Naive thymus-derived CD4-positive, alpha-beta T cell (primary cell): ENCODE measurements at places on chromosomes 6 and 20.

DNA sequence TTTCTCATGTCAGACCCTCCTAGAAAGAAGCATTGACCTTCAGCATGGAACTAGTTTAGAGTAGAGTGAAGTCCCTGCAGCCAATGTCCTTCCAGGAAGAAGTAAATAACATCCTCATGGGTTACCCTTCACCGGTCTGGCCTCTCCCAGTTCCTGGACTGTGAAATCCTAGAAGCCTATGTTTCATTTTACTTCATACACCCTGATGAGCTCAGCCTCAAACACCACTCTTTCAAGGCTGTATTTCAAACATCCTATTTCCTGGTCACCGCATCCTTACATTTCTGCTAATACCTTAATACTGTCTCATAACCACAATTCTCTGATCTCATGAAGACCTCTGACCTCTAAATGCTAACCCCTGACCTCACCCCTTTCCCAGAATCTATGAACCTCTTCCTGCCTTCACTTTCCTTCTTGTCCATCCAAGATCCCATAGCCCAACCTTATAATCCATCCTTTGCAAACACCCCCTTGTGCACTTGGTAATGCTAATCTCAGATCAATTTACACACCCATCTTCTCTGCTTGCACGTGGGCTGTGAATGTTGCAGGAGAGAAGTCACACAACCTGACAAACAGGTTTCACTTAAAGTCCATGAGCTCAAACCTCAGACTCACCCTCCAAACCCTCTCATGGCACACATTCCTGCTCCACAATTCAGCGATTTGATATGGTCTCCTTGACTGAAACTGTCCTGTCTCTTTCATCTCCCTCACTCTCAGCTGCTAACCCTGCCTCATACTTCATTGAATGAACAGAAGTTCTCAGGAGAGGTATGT lies 30.2 kb downstream of the SLC2A10 start:
- no peak for DNase-seq

GRCh38 chr6:157911278-157911677 lies 70.4 kb upstream of the SYNJ2 start:
- DNase-seq, result no peak

- DNase-seq, result no peak
Observed at GRCh38 chr6:132023490-132023889, 72.3 kb upstream of the CCN2 start.

DNA sequence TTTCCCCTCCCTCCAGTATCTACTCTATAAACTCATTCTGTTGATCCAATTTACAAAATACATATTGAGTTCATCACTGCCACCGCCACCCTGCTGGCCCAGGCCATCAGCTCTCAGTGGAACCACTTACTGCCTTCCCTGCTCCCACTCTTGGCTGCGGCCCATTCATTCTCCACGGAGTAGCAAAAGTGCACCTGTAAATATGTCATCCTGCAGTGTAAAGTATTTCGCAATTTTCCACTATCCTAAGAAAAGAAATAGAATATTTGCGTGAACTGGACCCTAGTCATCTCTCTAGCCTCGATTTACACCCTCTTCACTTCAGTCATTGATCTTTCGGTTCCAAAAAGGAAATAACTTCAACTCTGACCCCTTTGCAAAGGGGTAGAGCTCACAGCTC lies 258.3 kb upstream of the TFAP2D start:
- DNase-seq, result no peak

- no peak for DNase-seq
Observed at GRCh38 chr20:4470375-4470774, 251.3 kb upstream of the PRND start.

DNA sequence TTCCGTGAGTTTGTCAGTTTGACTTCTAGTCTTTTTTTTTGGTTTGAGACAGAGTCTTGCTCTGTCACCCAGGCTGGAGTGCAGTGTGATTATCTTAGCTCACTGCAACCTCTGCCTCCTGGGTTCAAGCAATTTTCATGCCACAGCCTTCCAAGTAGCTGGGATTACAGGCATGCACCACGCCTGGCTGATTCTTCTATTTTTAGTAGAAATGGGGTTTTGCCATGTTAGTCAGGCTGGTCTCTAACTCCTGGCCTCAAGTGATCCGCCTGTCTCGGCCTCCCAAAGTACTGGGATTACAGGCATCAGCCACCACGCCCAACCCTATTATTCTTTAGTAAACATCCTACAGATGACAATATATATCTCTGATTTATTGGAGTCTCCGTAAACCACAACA lies 506.5 kb downstream of the PREX1 start:
- DNase-seq, result no peak

- DNase-seq, result no peak
Observed at GRCh38 chr6:104835782-104836181, 23.9 kb downstream of the HACE1 start.

GRCh38 chr20:19253316-19253715 lies 40.9 kb downstream of the SLC24A3 start:
- no peak for DNase-seq

DNA sequence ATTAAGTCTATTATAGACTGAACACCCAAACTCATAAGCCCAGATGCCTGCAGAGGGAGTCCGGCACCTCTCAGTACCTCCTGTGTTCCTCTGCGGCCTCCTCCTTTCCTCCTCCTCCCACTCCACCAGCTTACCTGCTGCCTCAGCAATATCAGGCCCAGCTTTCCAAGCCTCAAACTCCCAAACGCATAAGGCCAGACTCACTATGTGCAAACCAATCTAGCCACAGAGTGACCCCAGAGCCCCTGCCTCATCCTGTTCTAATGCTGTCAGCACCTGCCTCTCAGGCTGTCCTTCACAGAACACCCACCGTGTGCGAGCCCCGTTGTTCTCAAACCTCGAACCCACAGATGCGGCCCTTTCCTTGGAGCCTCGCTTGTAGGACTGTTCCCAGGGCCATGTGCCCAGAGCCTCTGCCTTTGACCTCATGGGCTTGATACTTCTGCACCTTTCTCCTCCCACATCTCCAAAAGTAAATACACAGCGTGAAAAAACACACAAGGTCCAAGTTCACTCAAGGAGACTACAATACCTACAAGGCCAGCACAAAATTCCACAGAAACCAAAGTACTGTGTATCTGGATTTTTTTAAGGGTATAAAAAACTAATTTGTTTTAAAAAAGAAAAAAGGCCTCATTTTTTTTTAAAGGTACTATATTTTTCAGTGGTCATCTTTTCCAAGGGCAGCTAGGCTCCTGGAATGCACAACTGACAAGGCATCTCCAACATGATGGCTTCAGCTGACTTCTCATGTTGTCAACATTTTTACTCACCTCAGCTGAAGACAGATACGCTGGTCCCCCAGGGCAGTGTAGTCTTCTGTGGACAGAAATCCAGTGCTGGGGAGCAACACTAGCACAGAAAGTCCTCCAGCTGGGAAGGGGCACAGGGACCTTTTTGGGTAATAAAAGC lies 52.3 kb downstream of the ABHD12 start:
- no peak for DNase-seq

DNA sequence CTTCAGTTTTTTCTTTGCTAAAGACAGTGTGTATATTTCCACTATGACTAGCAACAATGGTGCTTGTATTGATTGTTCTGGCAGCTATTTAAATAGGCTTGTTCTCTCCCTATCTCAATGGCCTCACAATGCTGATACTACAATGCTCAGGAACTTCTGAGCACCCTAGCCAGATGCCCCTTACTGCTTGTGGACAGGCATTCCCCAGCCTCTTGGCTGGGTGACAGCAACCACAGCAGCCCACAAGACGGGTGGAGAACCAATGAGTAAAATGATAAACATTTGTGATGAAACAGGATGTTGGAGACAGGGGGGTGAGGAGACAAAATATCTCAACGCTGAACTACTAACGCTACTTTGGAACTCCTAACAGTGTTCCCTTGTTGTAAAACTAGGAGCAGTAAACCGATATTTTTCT lies 42.3 kb downstream of the HIVEP2 start:
- DNase-seq, result peak; percentile 73

GRCh38 chr20:17943343-17943742 lies 25.3 kb downstream of the SNX5 start:
- DNase-seq, result no peak

DNA sequence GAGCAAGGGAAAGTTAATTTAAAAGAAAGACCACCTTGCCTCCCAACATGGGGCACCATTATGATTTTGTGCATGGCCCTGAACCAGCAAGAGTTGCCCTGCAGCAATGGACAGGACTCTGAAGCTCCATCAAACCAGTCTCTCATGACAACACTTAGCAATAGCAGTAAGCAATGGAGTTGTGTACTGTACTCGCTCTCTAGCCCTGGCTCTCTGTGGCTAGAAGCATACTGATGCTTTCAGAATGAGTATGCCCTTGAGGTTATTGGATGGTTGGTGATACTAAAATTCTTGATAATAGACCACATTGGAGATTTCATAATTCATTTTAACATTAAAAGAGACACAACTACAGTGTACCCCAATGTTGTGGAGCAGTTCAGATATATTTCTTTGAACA lies 23.2 kb upstream of the LMBRD1 start:
- DNase-seq, result no peak

DNA sequence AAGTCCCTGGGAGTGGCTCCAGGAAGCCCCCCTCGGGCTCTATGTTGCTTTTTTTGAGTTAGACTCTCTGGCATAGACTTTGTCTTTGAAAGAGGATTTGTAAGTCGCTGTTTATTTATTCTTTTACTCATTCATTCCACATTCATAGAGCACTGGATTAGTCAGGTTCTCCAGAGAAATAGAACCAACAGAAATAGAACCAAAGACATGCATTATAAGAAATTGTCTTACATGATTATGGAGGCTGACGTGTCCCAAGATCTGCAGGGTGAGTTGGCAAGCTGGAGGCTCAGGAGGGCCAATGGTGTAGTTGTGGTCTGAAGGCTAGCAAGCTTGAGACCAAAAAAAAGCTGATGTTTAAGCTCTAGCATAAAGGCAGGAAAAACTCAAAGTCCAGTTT lies 98.3 kb upstream of the CHD6 start:
- no peak for DNase-seq

- no peak for DNase-seq
Observed at GRCh38 chr6:166056637-166057036, 111.0 kb downstream of the TBXT start.

DNA sequence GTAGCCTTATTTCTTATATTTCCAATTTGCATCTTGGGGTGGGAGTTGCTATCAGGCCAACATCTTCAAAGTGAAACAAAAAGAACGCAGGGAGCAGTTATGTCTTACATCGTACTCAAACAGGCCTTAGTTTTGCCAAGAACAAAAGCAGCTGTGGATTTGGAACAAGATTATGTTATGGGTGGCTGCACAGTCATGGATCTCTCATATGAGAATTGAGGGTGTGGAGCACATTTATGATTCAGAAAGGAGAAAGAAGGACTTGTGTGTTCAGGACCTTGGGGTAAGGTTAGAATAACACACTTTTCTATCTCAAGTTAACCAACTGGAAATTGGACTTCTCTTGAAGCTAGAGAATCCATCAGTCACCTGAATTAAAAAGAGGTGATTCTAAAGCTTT lies 259.9 kb downstream of the FOXA2 start:
- DNase-seq, result no peak

GRCh38 chr6:149628875-149629510 lies 19.5 kb downstream of the KATNA1 start:
- no peak for DNase-seq

GRCh38 chr6:41724228-41724580 lies 11.2 kb downstream of the TFEB start:
- DNase-seq, result no peak

DNA sequence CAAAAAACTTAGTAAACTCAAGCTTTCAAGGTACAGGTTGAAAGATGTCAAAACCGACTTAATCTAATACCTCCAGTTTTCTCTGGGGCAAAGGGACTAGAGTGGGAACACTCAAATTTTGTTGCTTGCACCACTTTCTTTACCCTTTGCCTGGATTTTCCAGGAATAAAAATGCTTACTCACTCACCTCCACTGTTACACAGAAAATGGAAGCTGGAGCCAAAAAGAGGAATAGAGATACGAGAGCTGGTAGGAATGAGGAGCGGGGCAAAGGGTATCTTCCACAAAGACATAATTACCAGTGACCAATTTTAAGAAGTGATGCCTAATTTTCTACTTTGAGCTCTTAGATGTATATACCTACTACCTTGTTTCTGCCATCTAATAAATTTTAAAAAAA lies 79.5 kb upstream of the TULP1 start:
- DNase-seq, result no peak

- DNase-seq, result no peak
Observed at GRCh38 chr6:131460614-131461000, 112.4 kb upstream of the ARG1 start.

DNA sequence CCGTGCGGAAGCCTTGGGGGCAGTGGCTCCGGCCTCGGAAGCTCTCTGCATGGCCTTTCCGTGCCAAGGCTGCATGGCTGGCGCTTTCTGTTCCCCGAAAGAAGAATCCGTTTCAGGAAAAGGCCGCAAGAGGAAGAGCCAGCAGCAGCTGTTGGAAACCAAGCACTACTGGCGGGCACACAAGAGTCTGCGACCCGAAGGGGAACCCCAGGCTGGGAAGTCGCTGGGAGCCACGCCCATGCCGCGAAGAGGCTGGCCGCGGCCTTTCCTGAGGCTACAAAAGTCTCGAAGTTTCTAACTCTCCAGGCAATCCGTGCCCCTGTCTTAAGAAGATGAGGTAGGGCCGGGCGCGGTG lies at the start of gene CGAS:
CGAS (minus strand) TSS at position 191 of the 355 bp plus-strand sequence; CDS start at position 75, 116 bp downstream.
- DNase-seq, result peak; percentile 71

DNA sequence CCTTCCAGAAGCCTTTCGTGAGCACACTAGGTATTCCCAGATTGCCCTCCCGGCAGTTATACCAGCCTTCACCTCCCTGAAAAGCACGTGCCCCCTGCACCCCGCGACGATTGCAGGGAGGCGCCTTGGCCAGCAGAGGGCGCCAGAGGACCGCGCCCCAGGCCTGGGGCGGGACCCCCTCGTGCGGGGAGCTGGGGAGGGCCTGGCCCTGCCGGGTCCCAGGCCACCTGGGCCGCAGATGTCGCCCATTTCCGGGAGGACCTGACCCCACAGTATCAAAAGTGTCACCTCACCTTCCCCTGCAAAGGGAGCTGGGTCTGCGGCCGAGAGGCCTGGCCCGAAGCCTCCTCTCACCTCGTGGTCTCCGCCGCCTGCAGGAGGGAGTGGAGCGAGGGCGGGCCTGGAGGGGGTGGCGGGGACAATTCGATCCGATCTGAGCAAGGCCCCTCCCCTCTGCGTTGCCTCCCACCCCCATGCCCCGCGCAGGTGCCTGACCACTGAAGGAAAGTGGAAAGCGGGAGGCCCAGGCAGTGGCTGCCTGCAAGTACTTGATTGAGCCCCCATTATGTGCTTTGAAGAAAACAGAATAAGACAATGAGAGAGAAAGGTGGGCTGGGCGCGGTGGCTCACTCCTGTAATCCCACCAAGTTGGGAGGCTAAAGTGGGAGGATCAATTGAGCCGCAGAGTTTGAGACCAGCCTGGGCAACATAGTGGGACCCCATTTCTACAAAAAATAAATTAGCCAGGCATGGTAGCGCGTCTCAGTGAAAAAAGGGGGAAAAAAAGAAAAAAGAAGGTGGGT lies 3.5 kb upstream of the SNAI1 start:
- DNase-seq, result peak; percentile 47

DNA sequence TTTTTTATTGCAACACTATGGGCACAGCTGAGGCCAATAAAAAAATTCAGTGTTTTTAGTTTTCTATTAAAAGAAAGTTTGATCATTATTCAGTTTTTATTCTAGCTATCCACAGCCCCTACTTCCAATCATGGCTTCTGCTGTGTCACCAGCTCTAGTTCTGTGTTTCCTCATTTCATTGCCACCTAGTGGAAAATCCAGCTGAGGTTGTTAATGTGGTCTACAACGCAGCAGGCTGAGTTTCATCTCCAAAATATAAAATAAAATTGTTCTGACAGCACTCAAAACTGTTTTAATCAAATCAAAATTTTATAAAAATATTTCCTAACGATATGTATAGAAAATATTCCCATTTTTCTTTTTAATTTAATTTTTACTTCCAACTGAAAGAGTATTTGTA lies 13.6 kb downstream of the COL9A1 start:
- no peak for DNase-seq
